Activated T-cell treated with anti-CD3 and anti-CD28 coated beads for 1 hour (primary cell): ENCODE measurements at places on chromosomes 2 and 18.

DNA sequence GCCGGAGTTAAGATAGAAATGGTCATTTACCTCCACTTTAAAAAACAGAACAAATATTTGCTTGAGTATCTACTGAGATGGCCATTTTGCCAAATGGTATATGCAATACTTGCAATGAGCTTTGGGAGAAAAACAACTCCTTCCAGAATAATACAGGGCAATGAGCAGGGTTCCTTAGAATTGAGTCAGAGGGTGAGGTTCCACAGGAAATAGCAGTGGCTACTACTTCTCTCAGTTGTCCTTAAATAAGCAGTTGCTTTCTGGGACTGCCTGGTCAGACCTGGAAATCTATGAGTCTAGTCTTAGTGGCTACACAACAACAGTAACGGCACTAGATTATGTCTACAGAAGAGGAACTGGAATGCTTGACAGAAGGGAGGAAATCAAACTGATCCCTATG is 80.9 kb upstream of the CCDC85A start:
- DNase-seq, result no peak

DNA sequence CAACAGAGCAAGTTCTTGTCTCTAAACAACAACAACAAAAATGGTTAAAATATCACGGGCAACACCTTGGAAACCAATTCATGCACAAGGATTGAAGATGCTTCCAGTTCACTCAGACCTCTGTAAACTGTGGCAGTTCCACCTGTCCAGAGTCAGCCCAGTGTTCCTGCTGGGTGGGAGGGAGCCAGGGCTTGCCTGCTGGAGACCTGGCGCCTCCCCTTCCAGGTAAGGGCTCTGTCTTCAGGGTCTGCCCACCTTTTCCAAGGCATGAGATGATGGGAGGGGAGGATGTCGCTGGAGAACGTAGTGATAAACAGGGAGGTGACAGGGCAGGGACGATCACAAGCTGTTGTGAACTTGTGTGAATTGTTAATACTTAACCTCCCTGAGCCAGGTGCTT is 9.8 kb upstream of the GPC1 start:
- DNase-seq, result no peak

DNA sequence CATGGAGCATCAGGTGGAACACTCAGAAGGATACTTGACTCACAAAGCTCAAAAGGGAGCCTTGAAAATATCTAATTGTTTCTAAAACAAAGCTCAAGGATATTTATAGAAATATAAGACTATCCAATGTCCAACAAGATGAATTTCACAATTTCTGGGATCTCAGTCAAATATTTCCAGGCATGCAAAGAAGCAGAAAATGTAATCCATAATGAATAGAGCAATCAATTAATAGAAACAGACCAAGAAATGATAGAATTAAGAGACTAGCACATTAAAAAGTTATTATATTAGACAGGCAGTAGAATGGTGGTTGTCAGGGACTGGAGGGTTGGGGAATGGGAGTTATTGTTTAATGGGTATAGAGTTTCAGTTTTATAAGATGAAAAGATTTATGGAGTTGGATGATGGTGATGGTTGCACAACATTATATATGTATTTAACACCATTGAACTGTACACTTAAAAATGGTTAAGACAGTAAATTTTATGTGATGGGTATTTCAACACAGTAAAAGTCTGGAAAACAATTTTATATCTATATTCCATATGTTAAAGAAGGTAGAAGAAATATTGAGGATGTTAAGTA is 189.9 kb upstream of the PIEZO2 start:
- no peak for DNase-seq

DNA sequence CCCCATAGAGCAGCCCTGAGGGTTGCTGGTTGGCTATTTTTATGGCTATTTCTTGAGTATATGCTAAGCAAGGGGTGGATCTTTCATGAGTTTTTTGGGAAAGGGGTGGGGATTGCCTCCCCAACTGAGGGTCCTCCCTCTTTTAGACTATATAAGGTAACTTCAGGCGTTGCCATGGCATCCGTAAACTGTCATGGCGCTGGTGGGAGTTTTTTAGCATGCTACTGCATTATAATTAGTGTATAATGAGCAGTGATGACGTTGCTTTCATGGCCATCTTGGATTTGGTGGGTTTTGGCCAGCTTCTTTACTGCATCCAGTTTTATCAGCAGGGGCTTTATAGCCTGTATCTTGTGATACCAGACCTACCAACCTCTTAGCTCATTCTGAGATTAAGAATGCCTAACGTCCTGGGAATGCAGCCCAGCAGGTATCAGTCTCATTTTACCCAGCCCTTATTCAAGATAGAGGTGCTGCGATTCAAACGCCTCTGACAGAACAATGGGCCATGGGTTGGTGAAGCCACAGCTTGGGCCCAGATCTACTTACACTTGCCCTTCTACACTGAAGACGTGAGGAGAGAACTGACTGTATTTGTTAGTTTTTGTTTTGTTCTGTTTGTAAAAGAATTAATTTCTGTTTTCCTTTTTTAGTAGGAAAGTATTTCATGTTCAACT is 53.8 kb upstream of the TMEM163 start:
- no peak for DNase-seq

DNA sequence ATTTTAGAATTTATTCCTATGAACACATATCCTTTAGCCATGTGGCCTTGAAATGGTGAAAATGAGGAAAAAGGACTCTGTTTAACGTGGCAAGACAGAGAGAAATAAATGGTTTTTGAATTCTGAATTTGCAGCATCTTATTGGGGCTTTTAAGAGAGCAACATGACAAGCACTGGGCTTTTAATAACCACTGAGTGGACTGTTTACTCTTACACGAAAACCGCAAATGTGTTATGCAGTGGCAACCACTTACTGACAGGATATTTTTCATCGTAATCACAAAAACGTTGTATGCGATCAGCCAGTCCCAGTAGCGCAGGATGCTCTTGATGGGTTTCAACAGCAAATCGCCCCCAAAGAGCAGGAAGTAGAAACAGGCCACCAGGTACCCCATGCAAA is 226.6 kb downstream of the NAPG start:
- no peak for DNase-seq

DNA sequence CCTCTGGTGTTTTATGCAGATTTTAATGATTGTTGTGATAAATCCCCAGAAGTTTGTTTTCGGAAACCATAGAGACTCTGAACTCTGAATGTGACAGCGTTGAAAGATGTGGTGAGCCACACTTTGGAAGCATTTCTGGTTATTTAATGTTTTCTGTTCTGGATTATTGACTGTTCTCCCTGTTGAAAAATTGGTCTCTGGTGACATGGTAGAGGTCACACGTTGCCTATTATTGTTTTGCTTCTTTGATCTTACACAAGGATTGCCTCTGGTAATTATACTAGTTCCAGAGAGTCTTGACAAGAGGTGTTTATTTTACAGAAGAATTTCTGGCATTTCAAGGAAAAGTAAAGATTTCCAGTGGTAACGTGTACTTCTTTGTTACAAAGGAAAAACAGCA is 127.1 kb downstream of the GREB1L start:
- DNase-seq, result no peak

GRCh38 chr2:40101131-40101575 is 322.1 kb upstream of the THUMPD2 start:
- DNase-seq, result no peak

GRCh38 chr18:44682871-44683221 is 2.2 kb downstream of the SETBP1 start:
- DNase-seq, result no peak

DNA sequence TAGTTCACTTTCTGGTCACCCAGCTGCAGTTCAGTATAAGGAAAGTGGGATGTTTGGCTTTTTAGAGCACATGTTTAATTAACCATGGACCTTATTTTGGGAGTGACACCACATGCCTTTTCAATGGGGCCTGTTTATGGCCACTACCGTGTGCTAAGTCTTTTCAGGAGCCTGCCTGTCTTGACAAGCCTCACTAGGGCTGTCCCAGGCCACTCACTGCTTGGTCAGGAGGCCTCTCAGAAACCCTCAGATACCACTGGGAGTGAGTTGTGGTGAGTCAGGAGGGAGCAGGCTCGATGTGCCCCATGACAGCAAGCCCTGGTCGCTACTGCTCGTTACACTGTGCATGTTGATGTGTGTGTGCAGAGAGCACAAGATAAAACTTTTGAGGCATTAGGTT is 123.0 kb downstream of the MAP4K4 start:
- DNase-seq, result no peak

GRCh38 chr2:88729061-88729745 is 37.7 kb downstream of the RPIA start:
- no peak for DNase-seq

DNA sequence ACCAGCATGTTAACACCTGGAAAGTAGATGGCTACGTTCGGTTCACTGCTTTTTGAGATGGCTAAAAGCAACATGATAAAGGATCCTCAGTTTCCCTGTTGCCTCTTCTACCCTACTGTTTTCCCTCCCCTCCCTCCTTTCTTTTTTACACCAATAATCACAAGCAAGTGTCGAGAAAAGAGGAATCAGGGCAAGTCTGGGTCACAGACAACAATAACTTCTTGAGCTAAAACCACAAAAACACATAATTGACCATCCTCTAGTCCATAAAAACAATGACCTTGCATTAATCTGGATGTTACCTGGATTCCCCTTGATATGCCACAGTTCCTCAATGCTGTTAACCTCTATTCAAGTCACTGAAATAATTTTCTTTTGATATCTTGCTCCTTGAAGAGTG is 736.6 kb upstream of the GCFC2 start:
- no peak for DNase-seq
